ENCODE measurements at places on chromosomes 2 and 18. TPM values are rescaled to one million over a fixed set of nuclear protein-coding genes. Genes with fewer than 3 reads are reported as not detected.
A peak's percentile ranks its signal among the peaks of the same experiment; 100 is the strongest.

GRCh38 chr2:121063471-121063870 is 221.5 kb downstream of the TFCP2L1 start:
- DNase-seq: no peak

- DNase-seq: no peak
Observed at GRCh38 chr2:80894486-80894885, 589.9 kb upstream of the LRRTM1 start.

DNA sequence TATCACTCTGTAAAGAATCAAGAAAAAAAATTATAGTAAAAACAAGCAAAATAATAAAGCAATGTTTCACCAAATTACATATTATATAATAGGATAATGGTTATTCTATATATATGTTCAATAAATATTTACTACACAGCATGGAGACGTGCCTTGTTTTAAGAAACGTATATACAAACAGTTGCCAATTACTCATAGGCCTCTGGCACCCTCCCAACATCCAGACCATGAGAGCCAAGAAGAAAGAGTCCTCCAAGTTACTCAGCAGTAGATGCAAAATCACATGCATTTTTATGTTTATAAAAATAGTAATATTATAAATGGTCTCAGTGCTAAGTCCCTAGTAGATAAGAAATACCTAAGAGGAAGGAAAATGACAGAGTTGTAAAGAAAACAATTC is 64.8 kb downstream of the REV1 start:
- peak; percentile 42 for DNase-seq

DNA sequence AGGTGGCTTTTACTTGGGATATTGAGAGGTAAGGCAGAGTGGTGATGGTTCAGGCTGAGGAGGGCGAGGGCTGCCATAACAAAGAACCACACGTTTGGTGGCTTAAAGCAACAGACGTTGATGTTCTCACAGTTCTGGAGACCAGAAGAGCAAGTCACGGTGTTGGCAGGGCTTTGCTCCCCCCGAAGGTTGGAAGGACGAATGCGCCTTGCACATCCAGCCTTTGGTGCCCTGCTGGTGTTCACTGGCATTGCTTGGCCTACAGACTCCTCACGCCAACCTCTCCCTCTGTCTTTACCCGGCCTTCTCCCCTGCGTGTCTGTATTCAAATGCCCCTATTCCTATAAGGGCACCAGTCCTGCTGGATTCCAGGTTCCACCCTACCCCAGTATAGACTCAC is 125.4 kb downstream of the TPO start:
- no peak for DNase-seq

DNA sequence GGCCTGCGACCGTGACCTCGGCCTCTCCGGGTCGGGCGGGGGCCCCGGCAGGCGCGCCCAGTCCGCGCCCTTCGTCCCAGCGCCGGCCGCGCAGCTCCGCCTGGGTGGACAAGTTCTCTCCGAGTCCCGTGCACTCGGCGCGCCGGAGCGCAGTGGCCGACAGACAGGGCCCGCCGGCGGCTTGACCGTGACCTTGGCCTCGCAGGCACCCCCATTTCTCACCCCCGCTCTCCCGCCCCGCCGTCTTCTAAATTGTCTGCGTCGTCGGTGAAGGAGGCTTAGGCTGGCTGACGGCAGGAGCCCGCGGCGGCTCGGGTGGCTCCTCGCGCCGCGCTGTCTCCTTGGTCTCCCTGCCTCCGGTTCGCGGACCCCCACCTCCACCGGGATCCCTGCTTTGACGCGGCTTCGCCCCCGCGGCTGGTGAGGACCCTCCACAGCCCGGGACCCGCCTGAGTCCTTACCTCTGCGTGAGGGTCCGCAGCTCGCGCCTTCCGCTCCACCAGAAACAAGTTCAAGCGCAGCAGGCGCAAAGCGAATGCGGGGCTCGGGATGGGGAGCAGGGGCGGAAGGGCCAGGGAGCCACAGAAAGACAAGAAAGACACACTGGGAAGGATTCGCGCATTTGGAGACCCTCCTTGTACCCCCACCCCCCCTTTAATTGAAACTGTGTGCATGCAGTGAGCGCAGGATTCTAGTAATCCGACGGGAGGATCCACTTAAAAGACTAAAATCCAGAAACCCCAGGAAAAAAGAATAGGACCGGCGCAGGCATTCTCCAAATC is 4.0 kb downstream of the PTGR3 start:
- no peak for DNase-seq

GRCh38 chr18:50083708-50084107 is 111.2 kb downstream of the MYO5B start:
- no peak for DNase-seq

DNA sequence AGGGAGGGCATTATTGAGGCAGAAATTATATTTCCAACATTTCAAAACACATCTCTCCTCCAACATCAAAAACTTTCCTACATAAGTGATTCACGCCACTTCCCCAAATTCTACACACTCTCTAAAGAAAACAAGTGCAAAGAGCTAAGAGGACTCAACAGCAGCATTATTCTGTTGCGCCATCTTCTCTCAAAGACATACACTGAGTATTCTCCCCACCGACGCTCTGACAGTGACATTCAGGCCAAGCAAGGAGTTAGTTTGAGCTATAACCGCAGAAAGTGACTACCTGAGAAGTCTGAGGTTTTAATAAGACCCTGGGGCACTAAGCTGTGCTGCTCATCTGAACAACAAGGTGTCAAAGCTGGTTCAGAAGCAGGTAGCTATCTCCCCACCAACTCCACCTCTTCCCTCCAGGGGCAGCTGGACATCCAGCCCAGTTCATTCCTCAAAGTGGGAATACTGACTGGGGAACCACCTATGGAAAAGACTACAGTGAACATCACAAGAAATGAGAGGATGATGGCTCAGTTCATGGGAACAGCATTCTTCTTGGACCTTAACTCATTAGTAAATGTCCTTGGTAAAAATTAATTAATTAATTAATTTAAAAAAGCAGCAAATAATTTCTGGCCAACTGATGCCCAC is 309.5 kb upstream of the CCDC68 start:
- no peak for DNase-seq

DNA sequence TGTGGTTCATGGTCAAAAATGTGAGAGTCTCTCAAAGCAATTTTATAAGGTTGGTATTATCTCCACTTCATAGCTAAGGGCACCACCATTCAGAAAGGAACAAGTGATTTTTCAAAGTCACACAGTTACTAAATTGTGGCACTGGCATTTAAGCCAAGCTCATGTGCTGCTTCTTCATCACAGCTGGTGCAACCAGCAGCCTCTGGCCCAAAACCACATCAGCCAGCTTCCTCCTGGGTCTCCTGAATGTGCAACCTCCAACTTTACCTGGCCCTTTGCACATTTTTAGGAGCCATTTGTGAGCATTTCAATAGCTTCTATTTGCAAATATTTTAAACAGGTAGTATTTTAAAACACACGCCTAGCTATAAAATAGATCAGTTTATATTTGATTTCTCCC is 293.7 kb downstream of the BCL11A start:
- DNase-seq: no peak

- no peak for DNase-seq
Observed at GRCh38 chr2:84971510-84972206, 697 bp downstream of the KCMF1 start.

- no peak for DNase-seq
Observed at GRCh38 chr2:176148751-176149421, 2.5 kb upstream of the HOXD4 start.

- DNase-seq: peak; percentile 58
Observed at GRCh38 chr2:234378440-234378839, 118.4 kb downstream of the ARL4C start.

- no peak for DNase-seq
Observed at GRCh38 chr2:126507425-126507911, 148.5 kb upstream of the GYPC start.

DNA sequence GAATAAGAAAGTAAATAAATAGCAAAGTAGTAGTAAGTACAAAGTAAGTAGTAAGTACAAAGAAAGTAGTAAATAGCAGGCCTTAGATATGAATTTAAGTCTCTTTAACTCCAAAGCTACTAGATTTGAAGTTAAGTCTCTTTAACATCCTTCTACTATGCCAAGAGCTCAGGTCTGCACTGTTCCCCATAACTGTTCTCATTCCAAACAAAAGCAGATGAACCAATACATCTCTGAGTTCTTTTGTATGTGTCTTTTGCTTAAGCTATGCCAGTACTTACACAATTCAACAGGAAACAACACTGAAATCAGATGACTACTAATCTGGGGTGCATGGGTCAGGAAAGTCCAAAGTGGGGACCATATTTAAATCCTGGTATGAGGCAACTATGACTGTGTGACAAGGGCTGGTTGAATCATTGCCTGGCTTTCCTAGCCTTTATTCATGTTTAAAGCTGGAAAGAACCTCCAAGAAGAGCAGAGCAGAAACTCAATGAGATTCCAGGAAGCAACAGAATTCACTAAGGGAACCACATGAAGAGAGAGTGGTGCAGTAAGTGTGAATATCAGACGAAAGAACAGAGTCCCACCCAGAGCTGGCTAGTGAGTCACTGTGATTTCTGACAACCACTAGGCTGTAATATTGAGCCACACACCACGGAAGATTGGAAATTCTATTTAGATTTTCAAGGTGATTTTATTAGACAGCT is 51.0 kb upstream of the CYP26B1 start:
- DNase-seq: peak; percentile 59

GRCh38 chr2:149653831-149654445 is 66.4 kb upstream of the MMADHC start:
- no peak for DNase-seq

DNA sequence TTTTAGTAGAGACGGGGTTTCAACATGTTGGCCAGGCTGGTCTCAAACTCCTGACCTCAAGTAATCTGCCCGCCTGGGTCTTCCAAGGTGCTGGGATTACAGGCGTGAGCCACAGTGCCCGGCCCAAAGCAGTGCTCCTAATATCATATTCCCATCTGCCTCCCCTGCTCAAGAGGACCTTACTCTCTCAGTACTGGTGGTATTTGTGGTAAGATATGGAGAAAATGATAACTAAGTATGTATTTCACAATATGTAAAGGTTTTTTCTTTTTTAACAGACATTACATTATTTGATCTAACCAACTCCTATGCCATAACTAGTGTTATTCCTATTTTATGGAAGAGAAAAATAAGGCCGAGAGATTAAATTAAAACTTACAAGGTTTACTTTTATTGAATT is 201.0 kb downstream of the CAMKMT start:
- DNase-seq: no peak

GRCh38 chr2:36587101-36587500 is 10.9 kb downstream of the FEZ2 start:
- no peak for DNase-seq

- peak; percentile 7 for DNase-seq
Observed at GRCh38 chr2:86293612-86294011, 43.8 kb downstream of the REEP1 start.

DNA sequence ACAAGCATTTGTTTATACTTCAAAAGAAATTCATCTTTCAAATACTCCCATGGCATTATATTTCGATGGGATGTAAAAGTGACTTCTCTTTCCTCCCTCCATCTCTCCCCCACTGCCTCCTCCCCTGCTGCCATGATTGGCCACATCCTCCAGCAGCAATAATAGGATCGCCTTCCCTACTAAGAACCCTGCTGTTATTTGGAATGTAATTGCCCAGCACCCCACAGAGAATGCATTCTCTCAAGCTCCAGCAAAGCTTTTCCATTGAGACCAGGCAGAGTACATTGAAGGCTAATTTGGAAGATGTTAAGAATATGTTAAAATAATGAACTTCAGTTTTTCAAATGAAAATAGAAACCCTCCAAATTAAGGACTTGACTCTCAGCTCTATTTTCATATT is 375.4 kb upstream of the ACVR2A start:
- no peak for DNase-seq

DNA sequence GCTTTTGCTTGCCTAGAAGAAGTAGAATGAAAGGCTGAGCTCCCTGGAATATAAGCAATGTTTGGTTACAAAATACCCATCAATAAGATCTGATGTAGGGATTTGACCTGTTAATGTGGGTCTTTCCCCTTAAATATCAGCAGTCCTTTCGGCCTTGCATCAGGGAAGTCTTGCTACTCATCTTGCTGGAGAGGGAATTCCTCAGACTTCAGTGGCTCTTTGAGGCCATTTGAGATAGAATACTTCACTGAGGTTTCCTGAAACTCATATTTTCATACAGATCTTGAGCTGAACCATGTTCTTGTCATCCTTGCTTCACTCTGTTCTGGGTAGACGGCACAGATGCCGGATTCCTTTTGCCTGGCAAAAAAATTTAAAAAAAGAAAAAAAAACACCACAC is 3.9 kb downstream of the TWIST2 start:
- DNase-seq: no peak

DNA sequence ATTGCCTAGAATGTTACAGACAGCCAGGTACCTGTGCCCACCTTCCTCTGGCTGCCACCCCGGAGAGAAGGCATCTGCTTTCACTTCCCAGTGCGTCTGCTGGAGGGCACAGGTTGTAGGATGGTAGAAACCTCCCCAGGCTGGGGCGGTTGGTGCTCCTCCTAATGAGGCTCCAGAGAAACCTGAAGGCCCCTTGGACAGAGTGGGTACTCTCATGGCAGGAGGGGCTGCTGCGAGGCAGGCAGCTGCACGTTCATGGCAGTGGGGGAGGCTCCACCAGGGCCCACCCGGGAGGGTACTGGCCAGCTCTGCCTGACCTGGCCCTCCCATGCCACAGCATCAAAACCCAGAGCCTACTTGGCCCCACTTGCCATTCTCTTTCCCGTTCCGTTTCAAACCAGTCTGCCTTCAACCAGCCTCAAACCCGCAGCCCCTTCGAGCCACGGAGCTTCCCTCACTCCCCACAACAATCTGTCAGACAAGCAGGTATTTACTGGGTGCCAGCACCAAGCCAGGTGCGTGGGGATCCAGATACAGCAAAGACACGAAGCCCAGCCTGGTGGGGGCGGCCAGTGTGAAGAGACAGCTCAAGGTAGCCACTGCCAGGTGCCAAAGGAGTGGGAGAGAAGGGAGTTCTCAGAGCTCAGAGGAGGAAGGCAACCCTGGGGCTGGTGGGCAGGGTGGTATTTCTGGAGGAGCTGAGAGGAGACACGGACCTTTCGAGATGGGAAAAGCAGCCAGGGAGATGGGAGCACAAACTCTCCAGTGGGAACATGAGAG is 229.6 kb downstream of the LOXHD1 start:
- no peak for DNase-seq

Gene UBE2F
- 56.8 TPM for total RNA-seq

Gene HRH4
- 0.17 TPM for total RNA-seq

Gene CHRND
- not detected for total RNA-seq

Gene OST4
- 395 TPM for total RNA-seq

Gene SERPINB2
- 0.60 TPM for total RNA-seq

Gene RNMT
- 48.5 TPM for total RNA-seq

Gene RGPD3
- 0.10 TPM for total RNA-seq

Gene FKBP1B
- 19.4 TPM for total RNA-seq

Gene IL36B
- not detected for total RNA-seq

Gene PCARE
- not detected for total RNA-seq

Data from astrocyte (in vitro differentiated cells and primary cell).